ENCODE measurements at places on chromosomes 6 and 20.

- no peak for DNase-seq
These were observed 39.1 kb downstream of the EPB41L2 start for GRCh38 chr6:131023834-131024504.

GRCh38 chr6:19864285-19864684 is 27.1 kb downstream of the ID4 start:
- DNase-seq, result no peak

DNA sequence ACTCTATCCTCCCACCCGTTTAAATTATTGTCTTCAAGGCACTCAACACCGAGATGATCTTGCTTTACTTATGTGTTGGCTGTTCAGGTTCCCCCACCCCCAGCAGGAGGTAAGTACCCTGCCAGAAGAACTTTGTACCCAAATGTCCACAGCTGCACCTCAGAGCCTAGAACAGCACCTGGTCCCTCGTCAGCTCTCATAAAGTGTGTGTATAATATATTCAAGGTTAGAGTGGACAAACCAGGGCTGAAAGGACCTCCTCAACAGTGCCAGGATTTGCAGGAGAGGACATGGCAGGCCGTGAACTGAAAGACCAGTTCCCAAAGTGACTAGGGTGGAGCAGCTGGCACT is 5.9 kb upstream of the CPXM1 start:
- DNase-seq, result no peak

DNA sequence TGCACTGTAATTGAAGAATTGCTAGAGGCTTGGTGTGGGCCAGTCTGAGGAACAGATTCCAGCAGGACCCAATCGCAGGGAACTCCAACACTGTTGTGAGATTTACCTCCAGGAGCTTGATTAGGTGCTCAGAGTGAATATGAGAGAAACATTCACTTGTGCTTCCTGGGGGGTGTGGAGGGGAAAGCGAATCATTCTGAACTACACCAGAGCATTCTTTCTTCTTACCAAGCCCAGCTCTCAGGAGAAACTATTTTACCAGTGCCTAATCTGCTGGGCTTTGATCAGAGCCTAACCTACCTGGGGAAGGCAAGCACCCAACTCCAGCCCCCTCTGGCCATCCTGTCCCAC is 7.4 kb upstream of the SIRPB1 start:
- DNase-seq, result no peak

GRCh38 chr6:26027491-26028211 is 59.6 kb upstream of the HFE start:
- DNase-seq, result no peak

DNA sequence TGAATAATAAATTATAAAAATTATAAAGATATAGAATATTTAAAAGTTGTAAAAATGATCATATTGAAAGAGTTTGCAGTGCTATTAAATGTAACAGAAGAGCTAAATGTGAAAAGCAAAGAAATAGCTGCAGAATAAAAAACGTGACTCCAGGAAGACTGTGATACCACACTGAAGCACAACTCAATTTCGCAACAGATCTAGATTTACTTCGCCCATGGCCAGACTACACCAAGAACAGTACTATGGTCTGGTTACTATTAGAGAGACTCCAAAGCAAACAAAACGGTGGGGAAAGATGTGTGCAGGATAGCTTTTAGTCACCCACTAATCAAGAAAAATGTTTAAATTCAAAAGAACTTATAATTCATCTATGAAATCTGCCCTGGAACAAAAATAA is 1.9 kb downstream of the CHD6 start:
- DNase-seq, result no peak

DNA sequence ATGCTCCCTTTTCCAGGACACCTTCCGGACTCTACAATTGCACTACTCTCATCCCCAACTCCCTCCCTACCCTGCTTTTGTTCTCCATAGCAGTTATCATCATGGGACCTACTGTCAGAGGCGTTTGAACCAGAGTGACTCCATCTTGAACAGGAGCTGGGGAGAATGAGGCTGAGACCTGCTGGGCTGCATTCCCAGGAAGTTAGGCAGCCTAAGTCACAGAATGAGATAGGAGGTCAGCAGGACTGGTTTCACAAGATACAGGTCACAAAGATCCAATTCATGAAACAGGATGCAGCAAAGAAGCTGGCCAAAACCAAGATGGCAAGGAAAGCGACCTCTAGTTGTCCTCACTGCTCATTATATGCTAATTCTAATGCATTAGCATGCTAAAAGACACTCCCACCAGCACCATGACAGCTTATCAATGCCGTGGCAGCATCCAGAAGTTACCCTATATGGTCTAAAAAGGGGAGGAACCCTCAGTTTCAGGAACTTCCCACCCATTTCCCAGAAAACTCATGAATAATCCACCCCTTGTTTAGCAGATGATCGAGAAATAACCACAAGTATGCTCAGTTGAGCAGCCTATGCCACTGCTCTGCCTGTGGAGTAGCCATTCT is 15.6 kb downstream of the SLC13A3 start:
- DNase-seq, result no peak

- DNase-seq, result no peak
These were observed 36.9 kb downstream of the STK38 start for GRCh38 chr6:36510365-36510764.

DNA sequence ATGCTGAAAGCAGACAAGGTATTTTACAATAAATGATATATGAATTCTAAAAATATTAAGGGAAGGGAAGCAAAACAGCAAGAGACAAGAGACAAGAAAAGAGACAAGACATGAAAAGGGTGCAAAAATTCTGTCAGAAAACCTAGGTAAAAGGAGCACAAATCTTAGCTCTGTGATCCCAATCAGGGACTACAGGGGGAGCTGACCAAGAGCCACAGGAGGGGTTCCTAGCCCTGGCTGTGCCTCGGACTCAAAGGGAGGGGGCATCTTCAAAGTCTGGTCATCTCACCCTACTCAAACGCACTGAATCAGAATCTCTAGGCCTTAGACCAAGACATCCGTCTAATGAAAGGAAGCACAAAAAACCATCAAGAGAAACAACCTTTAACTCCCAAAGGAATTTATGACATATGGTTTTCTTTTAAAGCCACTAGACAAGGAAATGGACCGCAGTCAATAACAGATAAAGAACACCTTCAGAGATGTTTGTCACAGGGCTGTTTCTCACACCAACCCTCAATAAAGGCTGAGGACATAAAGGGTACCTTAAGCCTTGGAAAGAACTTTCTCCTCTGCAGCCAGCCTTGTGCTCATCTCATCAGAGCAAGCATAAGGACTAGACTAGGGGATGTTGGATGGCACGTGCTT is 130.4 kb upstream of the CDYL start:
- no peak for DNase-seq

DNA sequence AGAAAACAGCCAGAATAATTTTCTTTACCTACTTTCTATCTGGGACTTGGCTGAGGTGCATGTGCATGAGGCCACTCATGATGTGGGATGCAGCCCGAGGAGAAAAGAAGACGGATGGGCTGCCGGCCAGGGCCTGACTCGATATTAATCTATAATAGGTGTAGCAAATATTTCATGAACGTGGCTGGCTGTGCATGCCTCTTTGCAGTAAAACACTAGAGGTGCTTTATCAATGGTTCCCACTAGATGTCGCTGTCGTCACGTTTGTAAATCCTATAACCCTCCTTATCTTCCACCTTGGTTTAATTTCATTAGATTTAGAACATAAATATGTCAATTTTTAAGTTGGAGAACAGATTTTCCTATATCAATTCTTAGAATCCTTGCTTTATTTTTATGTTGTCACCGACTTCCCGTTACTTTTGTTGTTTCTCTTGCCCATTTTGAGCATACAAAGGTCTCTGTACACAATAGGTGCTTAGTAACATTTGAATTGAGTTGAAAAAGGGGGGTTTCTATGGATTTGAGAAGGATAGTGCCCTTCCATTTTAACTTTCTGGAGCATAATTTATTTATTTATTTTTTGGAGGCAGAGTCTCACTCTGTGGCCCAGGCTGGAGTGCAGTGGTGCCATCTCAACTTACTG is 19.6 kb upstream of the FERMT1 start:
- no peak for DNase-seq

- no peak for DNase-seq
These were observed 80.8 kb downstream of the NINL start for GRCh38 chr20:25504366-25505135.

GRCh38 chr20:33788351-33789049 is 22.6 kb upstream of the CHMP4B start:
- no peak for DNase-seq

GRCh38 chr6:146066506-146066905 is 37.6 kb downstream of the GRM1 start:
- DNase-seq, result no peak

GRCh38 chr6:89024456-89024855 is 56.1 kb upstream of the PNRC1 start:
- no peak for DNase-seq

GRCh38 chr20:37308086-37309050 is 18.9 kb downstream of the MANBAL start:
- no peak for DNase-seq

DNA sequence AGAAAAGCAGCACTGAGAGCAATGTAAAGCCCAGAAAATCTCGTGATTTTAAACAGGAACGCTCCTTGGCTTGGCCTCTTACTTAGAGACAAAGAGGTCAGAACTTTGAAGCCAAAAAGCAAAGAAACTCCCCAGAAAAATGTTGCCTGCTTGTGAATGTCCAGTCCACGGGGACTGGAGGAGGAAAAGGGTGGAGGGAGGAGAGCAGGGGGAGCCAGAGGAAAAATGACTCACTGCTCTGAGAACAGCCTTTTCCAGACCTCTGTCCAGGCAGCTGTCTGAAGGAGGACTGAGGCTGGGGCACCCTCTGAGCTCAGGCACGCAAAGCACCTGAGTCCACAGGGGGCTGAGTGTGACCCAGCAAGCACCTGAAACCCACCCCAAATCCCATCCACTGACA is 64.7 kb downstream of the TRAM2 start:
- DNase-seq, result no peak

DNA sequence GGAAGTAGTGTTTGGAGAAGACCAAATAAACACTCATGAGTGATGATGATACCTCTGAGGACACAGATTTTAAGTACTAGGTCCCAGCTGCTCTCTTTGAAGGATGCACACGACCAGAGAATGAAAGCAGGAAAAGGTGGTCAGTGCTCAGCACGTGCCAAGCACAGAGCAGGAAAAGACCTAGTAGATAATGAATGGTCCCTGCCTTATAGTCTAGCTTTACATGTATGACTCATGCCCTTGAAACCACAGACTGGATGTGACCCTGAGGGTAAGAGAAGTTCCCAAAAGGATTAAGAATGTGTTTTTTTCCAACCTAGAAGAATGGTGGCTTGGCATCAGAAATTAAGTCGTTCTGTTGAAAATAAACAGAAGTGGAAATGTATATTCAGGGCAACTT is 2.8 kb upstream of the MC3R start:
- DNase-seq, result no peak

DNA sequence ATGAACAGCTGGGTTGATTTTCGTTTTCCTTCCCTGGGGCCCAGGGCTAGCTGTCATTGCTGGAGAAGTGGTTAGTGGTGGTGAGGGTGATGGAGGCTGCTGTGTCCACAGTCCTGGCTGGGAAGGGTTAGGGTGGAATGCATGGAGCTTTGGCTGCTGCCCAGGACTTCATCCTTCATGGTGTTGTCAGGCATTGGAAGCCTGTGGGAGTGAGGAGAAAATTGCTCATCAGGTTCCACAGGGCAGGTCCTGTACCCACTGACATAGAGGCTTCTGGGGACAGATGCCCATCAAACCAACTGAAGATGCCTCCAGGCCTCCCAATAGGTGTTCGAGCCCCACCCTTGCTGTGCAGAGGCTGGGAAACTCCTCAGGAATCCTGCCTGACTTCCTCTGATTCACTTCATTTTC is 262.4 kb upstream of the SUPT3H start:
- no peak for DNase-seq

GRCh38 chr20:2692036-2692885 is at the start of gene EBF4:
EBF4 (plus strand) TSS chr20:2692780; CDS start chr20:2693646, 866 bp downstream.
- no peak for DNase-seq

DNA sequence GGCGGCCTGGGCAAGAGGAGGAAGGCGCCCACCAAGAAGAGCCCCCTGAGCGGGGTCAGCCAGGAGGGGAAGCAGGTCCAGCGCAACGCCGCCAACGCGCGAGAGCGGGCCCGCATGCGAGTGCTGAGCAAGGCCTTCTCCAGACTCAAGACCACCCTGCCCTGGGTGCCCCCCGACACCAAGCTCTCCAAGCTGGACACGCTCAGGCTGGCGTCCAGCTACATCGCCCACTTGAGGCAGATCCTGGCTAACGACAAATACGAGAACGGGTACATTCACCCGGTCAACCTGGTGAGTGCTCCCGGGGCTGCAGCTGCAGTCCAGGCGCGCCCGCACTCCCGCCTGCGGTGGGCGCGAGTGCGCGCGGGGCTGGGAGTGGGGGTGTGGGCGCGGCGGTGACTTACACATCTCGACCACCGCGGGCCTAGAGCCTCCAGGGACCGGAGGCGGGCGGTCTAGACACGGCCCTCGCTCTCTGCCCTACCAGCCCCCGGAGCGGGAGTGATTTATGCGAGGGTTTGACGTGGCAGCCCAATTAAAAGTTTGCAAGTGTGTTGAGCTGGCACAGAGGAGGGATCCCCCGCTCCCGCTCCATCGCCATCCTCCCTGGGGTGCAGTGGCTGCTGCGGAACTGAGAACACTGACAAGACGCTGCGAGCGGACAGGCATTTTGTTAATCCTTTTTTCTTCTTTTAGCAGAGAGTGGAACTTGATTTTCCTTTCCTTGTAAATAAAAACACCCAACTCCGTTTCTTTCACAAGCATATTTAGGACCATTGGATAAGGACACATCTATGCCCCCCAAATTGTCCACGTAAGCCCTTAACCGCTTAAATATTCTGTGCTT is 867 bp downstream of the TCF21 start:
- DNase-seq, result no peak

DNA sequence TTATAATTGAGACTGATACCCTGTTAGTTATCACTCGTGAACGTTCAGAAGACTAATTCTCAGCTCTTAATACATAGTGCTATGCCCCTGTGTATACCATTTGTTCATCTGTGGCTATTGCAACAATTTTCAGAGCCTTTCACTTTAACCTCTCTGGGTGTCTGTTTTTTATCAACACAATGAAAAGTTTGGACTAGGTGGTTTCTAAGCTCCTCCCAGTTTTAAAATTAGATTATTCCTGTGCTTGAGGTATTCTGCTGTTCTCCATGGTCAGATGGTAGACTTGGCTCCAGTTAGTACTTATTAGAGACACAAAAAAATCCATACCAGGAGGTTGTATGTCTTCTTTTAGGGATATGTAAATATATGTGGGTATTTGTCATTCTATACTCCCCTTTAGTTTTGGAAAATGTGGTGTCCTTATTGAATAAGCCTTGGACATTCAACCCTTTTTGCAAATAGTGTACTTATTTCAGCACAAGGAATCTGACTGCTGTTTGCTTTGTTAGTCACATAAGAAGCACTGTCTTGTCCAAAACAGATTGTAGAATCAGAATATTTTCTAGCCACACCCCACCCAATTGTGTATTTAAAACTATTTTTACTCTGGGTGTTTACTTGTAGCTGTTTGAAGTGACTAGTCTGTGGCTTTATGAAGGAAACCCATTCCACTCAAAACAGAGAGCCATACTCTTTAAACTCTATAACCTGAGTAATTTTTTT is 2.0 kb upstream of the COL10A1 start:
- no peak for DNase-seq

Data from thoracic aorta (tissue), 2 donors.